Activated CD4-positive, alpha-beta memory T cell treated with anti-CD3 and anti-CD28 coated beads for 36 hours (primary cell): ENCODE measurements at places on chromosomes 4 and X. TPM values are rescaled to one million over a fixed set of nuclear protein-coding genes. Genes with fewer than 3 reads are reported as not detected.

DNA sequence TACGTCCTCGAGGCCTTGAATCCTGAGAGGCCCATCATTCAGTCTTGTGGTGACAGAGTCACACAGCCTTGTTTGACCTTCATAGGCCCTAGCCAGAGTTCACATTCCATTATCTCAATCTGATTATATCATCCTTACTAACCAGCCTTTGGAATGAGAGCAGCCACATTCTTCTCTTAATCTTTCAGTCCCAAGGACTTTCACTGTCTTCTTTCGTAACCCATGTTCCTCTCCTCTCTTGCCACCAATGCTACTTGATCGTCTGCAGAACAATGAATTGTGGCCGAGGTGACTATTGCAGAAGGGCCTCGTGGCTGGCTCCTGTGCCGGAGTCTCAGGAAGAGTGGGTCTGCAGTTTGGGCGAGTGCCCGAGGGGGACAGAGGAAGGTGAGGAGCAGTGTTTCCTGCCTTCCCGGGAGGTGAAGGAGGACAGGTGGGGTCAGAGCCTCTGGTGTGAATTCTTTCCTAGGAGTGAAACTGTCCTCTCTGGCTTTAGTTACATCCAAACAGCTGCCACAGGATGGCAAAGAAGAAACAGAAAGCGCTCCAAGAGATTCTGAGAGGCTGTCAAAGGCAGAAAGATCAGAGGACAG is 94.6 kb downstream of the LIMCH1 start:
- no peak for DNase-seq

DNA sequence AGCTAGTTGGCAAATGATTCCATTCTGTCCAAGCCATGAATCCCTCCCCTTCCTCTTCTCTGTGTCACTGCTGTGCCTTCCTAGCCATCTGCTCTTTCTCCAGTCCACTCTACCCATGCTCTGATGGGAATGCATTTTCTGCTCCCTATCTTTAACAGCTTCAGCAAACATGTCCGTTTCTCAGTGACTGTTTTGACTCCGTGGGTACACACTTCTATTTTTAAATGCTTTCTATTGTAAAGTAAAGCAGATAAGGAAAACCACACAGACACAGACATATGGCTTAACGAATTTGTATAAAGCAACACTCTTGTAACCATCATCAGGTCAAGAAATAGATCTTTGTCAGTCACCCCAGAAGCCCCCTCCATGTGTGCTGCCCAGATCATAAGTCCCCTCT is 72.4 kb upstream of the KLHL13 start:
- no peak for DNase-seq

DNA sequence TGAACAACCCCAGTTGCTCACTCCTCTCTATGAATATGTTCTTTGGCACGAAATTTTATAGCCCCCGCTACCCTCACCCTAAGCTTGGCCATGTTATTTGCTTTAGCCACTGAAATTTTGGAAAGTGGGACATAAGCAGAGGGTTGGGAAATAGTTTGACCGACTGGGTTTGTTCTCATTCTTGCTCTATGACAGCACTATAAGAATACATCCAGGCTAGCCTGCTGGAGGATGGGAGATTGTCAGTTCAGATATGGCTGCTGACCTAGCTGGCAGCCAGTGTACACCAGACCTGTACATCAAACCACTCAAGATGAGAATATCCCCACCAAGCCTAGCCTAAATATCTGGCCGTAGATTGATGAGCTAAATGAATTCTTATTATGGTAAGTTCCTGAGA is 298.1 kb downstream of the PDGFC start:
- no peak for DNase-seq

DNA sequence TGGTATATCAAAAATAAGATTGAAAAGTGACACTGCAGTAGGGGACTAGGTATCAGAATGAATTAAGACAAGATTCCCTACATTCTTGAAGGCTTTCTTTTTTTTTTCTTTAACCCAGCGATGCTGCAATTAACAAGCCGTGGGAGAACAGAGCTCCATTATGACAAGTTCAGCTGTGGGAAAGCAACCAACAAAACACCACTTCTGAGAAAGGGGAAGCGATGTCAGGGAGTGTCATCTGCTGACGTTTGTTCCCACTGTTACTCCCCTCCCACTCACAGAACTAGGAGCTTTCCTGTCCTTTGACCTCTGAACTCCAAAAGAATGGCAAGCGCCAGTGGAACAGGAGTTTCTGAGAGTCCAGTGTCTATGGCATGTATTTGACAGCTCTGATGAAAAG is 90.2 kb upstream of the SLITRK2 start:
- DNase-seq, result no peak

Gene PPARGC1A
- not detected for total RNA-seq

Gene SPACA5
- total RNA-seq, result not detected
